ENCODE measurements at places on chromosomes 2 and 18. TPM values are rescaled to one million over a fixed set of nuclear protein-coding genes. Genes with fewer than 3 reads are reported as not detected.

TNFAIP6 gene
- total RNA-seq = not detected

CCT4 gene
- 261 TPM for total RNA-seq

TNFRSF11A gene
- total RNA-seq = 3.5 TPM

REG1A gene
- total RNA-seq = not detected

DNA sequence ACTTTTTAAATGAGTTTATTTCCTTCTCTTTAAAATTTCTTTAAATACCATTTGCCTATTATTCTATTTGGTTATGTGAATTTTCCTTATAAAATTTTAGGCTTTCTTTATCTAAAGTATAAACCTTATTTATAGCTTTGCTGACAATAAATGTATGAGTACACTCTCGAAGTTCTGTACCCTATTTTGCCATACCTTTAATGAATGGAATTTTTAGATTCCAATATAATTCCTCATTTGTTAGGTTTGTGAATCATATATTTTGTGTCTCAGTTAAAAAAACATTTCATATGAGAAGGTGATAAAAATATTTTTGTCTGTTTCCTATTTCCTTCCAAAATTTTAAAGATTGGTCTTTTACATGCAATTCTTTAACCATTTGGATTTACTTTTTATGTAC lies 427.4 kb upstream of the SLC8A1 start:
- no peak for DNase-seq

DNA sequence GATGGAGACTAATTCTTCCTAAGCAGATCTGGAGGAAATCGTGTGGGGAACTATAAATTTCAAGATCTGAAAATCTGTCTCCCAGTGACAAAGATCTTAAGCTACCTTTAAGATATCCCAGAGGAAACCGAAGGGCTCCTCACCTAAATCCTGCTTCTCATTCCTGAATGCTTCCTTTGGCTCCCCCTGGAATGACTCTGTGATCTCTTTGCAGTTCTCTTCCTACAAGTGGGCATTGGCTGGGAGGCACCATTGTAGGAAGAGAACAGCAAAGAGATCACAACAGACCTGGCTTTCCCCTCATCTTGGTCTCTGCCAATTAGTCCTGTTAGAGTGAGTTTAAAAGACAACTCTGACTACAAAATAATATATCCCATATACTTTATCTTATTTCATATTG lies 70.0 kb upstream of the KCNH7 start:
- no peak for DNase-seq

DNA sequence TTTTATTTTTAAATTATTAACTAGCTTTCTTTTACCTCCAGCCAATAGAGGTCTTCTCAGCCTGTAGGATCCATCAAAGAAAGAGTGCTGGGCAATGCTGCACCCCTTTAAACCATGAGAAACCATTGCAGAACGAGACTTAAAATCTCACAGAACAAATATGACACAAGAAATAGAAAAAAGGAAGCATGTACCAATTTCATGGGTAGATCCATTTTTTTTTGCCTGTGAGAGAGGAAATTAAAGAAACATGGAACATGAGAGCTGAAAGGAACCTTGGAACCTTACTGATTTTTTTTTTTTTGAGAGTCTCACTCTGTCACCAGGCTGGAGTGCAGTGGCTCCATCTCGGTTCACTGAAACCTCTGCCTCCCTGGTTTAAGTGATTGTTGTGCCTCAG lies 14.0 kb downstream of the HRH4 start:
- no peak for DNase-seq

DNA sequence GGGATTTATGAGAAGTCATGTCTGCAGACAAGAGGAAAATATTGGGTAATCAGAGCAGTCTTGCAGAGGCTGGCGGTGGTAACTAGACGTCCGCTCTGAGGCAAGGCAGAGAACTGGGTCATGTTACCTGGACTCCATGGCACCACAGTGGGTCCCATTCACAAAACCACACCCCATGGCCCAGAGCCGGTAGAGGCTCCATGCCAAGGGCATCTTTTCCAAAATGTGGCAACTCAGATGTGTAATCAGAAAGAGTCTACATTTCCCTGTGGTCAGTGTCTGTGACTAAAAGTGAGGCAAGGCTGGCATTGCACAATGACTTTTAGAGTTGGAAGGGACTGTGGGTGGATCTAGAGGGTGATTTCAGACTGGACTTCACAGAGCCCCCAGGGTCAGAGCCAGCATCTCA lies 113.1 kb downstream of the MREG start:
- no peak for DNase-seq

DNA sequence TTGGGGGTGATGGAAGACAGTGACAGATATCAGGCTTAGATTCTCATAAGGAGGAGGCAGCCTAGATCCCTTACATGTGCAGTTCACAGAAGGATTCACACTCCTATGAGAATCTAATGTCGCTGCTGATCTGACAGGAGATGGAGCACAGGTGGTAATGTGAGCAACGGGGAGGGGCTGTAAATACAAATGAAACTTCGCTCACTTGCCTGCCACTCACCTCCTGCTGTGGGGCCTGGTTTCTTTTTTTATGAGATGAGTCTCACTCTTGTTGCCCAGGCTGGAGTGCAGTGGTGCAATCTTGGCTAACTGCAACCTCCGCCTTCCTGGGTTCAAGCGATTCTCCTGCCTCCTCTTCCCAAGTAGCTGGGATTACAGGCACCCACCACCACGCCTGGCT lies 258.6 kb downstream of the EN1 start:
- DNase-seq = no peak

DNA sequence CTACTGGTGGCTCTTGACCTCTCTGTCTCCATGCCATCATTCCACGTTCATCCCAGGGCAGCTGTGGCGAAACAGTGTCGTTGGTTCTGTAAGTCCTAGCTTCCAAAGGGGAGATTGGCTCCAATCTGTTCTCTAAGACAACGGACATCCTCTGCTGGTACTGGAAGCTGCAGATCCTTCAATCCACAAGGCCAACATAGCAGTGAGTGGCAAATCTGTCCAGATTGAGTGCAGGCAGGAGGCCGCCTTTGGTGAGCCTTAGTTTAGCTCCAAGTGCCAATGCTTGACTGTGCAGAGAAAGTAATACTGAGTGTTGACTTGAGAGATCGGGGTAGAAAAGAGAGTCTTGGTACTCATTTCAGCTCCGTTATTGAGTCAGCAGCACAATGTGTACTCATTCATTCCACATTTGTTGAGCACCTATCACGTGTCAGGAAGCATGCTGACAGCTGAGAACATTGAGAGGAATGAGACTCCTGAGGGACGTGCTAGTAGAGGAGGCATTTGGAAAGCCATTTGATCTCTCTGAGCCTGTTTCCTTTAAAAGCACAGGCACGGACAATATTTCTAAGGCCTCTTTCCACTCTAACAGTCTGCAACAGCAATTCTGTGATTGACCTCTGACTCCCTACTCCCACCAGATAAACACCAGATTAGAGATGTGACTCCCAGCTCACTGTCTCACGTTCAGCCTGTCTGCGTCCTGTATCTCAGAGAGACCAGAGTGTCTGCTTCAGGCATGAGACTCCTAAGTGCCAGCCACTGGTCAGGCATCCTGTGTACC lies 306.0 kb downstream of the CLIP4 start:
- no peak for DNase-seq

- peak; percentile 33 for DNase-seq
These were observed 31.2 kb downstream of the STAMBP start for GRCh38 chr2:73859721-73860586.

- DNase-seq = no peak
These were observed 170.0 kb downstream of the ALK start for GRCh38 chr2:29751390-29751789.

All from pulmonary artery endothelial cell (primary cell).